ENCODE measurements at places on chromosomes 3 and 15.
A peak's percentile ranks its signal among the peaks of the same experiment; 100 is the strongest.

DNA sequence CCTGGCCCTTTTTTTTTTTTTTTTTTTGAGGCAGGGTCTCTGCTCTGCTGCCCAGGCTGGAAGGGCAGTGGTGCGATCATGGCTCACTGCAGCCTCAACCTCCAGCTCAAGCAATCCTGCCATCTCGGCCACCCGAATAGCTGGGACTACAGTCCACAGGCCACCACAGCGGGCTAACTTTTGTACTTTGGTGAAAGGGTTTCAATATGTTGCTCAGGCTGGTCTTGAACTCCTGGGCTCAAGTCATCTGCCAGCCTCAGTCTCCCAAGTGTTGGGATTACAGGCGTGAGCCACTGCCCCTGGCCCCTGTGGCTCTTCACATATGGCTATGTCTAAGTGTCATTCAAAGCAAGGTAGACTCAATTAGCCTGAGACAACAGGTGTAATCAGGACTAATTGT, 8.8 kb upstream of the DPPA2 start:
- DNase-seq = no peak

GRCh38 chr15:39585871-39586301, 5.0 kb downstream of the THBS1 start:
- no peak for DNase-seq

GRCh38 chr3:170839518-170840100, 30.4 kb downstream of the RPL22L1 start:
- DNase-seq = no peak

DNA sequence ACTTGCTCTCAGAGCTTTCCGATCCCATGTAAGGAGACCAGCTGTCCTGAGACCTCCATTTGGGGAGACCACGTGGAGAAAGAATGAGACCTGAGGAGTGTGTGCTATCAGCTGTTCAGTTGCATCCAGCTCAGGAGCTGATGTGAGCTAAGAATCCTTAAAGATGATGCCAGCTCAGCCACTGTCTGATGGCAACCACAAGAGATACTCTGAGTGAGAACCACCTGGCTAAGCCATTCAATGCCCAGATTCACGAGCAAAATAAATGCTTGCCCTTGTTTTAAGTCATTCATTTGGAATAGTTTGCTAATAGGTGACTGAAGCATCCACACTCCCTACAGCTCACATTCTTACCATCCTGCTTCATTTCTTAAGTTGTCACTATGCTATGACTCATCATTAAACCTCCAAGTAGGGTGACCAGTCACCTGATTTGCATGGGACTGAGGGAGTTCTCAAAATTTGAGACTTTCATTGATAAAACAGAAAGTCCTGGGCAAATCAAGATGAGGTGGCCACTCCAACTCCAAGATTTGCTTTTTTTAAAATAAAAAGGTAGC, 56.4 kb downstream of the SPTSSB start:
- DNase-seq = no peak

DNA sequence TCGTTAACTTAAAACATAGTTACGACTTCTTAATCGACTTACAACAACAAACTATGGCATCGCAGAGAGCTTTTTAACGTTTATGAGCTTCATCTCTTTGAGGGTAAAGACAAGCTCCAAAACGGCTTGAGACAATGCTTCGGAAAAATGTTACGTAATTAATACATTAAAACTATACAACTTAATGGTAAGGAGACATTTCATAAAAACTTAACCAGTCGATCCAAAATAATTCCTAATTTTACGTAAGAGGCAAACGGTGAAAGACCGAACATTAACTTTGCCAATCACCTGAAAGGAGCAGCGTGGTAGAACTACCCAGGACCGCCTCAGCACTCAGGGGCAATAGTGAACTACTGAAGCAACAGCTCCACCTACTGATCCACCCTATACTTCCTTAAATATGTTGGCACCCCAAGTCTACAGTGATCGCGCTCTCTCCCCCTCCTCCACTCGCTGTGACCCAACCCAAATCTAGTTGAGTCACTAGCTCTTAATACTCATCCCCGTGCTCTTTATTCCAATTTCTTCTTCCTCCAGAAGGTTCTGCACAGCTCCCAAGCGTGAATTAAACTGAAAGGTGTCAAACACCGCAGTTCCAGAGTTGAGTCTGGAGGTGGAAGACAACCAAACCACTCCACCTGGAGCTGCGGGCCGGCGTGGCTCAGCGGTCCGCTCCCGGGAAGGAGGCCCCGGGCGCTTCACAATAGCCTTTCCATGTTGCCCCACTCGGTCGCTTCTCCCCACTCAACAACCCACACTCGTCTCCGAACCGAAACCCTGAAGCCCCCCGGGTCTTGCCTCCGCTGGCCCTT, 901 bp downstream of the NAA50 start:
- DNase-seq = peak; percentile 88

- DNase-seq = no peak
These were observed 48.2 kb upstream of the TNK2 start for GRCh38 chr3:195956577-195956976.

GRCh38 chr3:183437666-183438564, 9.5 kb upstream of the MCF2L2 start:
- DNase-seq = no peak

DNA sequence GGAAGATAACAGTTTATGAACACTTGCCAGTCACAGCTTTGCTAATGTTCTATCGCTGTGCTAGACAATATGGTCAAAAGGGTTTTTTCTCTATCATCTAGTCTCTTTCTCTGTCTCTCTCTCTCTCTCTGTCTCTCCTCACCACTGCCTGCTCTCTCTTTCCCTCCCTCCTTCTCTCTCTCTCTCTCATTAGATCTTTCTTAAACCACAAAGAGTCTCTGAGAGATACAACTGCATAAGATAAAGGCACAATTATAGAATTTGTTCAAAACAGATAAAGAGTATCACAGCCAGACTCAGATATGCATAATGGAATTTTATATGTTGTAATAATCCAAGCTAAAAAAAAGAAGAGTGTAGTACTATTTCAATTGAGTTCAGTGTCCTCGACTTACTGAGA, 258.4 kb downstream of the MECOM start:
- no peak for DNase-seq

- no peak for DNase-seq
These were observed 78.9 kb downstream of the TGFBR2 start for GRCh38 chr3:30685267-30685667.

GRCh38 chr3:28867836-28868235, 413.0 kb upstream of the RBMS3 start:
- no peak for DNase-seq

DNA sequence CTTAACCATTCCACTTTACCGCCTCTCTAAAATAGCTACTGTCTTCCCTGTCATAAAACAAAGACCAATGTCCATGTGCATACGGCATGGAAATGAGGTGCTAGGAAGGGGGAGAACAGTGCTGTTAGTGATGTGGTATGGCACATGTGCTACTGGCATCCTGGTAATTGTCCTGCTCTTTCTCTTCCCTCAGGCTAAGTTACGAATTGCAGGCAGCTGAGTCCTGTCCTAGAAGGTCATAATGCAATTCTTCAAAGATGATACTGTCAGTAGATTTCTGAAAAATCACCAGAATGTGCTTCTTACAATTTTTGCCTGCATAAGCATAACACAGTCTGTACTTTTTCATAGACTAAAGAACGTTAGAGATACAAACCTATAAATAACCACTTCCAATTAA, 216.8 kb downstream of the RSL24D1 start:
- DNase-seq = no peak

GRCh38 chr3:143849854-143850549, 1.7 kb upstream of the SLC9A9 start:
- DNase-seq = no peak

GRCh38 chr3:9147896-9148266, 101.6 kb downstream of the SRGAP3 start:
- no peak for DNase-seq

DNA sequence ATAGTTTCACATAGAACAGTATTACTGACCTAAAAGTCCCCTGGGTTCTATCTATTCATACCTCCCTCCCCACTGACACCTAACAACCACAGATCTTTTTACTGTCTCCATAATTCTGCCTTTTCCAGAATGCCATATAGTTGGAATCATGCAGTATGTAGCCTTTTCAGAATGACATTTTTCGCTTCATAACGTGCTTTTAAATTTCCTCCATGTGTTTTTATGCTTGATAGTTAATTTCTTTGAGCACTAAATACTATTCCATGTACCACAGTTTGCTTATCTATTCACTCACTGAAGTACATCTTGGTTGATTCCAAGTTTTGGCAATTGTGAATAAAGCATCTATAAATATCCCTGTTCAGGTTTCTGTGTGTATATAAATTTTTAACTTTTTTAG, 77.7 kb upstream of the GPR149 start:
- DNase-seq = no peak

- no peak for DNase-seq
These were observed 41.3 kb downstream of the ANKRD28 start for GRCh38 chr3:15756505-15756904.

DNA sequence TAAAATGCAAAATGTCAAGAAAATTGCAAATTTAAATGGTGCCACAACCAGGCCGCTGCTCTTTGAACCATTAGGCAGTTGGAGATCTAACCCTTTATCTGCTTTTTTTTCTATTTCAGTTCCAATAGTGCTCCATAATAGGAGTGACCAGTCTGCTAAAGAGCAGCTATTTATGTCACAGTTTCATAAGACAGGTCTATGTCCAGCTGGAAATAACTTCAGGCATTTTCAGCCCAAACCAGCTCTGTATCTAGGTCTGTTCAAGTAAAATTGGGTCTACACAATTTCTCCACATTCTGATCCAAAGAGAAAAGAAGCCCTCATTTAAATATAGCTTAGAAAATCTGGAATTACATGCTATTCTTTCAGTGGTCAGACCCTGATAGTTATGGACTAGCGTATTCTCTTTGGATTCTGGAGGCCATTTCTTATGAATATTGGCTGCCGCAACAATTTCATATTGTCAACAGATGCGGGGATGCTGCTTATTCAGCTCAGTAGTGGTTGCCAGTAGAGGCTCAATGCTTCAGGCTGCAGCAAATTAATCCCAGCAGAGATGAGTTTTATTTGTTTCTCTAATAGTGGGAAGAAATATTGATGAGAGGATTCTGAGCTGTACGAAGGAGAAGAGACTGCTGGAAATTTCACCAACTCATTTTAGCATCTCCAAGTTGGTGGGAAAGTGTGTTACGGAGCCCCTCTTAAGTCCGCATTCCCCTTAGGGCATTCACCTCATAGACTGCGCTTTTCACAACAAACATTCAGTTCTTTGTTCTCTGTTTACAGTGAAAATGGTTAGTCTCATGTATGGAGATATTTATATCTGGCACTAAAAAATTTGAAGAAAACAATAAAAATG, 887.0 kb downstream of the ROBO1 start:
- no peak for DNase-seq

- DNase-seq = no peak
These were observed 289.9 kb downstream of the SATB1 start for GRCh38 chr3:18135060-18135814.

DNA sequence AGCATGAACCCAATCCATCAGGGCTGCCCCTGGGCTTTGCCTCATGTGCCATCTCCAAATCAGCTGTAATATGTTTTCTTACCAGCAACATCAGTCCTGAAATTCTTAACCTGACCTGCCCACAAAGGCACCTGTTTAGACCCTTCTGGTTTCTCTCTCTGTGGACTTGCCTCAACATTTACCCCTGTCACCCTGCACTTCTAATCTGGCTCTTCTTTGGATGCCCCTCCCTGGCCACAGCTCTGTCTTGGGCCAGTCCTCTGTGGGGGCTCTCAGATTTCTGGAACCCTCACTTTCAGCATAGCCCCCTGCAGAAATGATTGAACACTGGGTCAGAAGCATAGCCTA, 168.7 kb upstream of the STAC start:
- no peak for DNase-seq

GRCh38 chr15:85743392-85744055, 51.2 kb downstream of the KLHL25 start:
- DNase-seq = no peak

- DNase-seq = no peak
These were observed 36.0 kb downstream of the ITGB5 start for GRCh38 chr3:124851136-124851535.

- no peak for DNase-seq
These were observed 116.7 kb downstream of the NUP210 start for GRCh38 chr3:13303410-13303809.

GRCh38 chr15:63133786-63134185, 12.1 kb downstream of the LACTB start:
- DNase-seq = no peak

DNA sequence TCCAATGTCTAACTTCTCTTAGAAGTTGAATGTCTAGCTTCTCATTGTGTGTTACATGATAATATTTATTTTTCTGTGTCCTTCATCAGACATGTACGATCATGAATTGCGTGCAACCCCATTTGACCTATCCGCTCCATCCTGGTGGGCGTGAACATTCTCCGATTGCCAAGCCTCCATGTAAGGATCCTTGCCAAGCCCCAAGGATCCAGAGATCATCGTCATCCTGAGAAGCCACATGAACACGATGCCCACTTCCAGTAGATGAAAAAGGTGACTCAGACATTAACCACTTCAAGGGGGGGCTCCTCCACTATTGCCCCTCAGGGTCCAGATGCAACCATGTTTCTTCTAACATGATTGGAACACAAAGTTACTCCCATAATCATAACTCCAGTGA, 25.5 kb upstream of the KNG1 start:
- DNase-seq = no peak

DNA sequence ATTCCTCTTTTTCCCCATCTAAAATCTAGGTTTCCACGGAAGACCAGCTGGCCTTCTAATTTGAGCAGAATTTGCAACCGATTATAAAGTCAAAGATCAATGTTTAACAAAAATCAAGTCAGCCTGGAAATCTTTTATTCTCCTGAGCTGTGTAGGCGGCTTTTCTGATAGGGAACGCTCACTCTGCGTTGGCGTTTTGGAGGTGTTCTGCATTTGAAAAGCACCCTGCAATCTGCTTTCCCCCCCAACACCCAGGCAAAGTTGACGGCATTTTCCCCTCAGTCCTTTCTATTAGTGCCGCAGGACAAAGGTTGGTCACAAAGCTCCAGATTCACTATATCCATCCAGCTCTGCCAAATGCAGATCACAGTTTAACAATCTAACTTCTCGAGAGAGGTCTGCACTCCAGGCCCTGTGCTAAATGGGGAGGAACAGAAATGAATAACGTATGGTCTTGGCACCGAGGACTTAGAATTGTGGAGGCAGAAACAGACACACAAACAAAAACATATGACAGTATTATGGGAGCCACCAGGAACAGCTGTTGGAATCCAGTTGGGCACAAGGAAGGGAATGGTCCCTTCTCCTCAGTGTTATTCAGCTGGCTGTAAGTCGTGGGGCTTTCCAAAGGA, 50.4 kb upstream of the LARS2 start:
- no peak for DNase-seq

All from colonic mucosa (tissue), 4 donors.